SK-N-SH (cell line): ENCODE measurements at places on chromosomes 1 and 21. TPM values are rescaled to one million over a fixed set of nuclear protein-coding genes. Genes with fewer than 3 reads are reported as not detected.

Gene KRTAP19-3
- not detected in 2 replicates for polyA plus RNA-seq

Gene PTPRU
- 2.9 and 3.5 TPM in 2 replicates for polyA plus RNA-seq

Gene PRDM16
- not detected in 2 replicates for polyA plus RNA-seq

Gene CHIA
- not detected in 2 replicates for polyA plus RNA-seq

Gene TRAF3IP3
- polyA plus RNA-seq = 0.31 and 0.60 TPM in 2 replicates

Gene LCE2A
- not detected in 2 replicates for polyA plus RNA-seq

Gene CELA3B
- polyA plus RNA-seq = not detected in 2 replicates

Gene RAB3GAP2
- polyA plus RNA-seq = 9.3 and 11.7 TPM in 2 replicates

Gene SPATA1
- polyA plus RNA-seq = 1.2 and 1.6 TPM in 2 replicates
